ENCODE measurements at places on chromosomes 3 and 15.

DNA sequence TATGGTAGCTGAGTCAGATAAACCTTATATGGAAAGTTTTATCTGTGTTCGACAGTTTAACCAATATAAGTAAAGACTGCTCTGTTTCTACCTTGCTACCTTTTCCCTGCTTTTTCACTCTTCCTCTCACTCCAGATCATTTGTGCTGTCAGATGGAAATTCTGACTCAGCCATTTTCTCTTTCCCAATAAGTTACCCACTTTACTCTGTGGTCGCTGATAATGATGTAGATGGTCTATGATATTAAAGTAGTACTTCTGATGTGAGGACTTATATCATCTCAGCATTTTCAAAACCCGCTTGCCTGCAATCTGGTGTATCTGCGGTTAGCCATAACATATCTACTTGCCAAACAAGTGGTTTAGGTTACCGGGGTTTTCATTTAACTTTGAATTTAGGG is 15.0 kb upstream of the UTS2B start:
- no peak for DNase-seq

- DNase-seq: no peak
Observed at GRCh38 chr3:115381573-115381912, 234.5 kb upstream of the ZBTB20 start.

DNA sequence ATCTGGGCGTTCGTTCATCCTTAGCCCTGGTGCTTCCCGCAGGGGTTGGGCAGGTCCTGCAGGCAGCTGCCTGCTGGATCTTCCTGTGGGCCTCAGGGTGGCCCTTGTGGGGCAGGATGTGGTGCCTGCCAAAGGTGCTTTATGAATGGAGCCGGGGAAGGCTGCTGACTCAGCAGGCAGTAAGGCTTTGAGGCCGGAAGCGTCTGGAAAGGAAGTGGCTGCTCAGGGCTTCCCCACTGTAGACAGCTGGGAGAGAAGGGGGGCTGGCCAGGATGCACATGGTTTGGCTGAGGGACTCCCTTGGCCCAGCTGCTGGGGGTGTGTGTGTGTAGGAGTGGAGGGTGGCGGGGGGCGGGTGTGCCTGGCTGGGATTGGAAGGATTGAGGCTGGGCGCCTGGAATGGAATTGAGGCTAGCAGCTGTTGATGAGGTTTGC is 12.9 kb downstream of the CD276 start:
- no peak for DNase-seq

DNA sequence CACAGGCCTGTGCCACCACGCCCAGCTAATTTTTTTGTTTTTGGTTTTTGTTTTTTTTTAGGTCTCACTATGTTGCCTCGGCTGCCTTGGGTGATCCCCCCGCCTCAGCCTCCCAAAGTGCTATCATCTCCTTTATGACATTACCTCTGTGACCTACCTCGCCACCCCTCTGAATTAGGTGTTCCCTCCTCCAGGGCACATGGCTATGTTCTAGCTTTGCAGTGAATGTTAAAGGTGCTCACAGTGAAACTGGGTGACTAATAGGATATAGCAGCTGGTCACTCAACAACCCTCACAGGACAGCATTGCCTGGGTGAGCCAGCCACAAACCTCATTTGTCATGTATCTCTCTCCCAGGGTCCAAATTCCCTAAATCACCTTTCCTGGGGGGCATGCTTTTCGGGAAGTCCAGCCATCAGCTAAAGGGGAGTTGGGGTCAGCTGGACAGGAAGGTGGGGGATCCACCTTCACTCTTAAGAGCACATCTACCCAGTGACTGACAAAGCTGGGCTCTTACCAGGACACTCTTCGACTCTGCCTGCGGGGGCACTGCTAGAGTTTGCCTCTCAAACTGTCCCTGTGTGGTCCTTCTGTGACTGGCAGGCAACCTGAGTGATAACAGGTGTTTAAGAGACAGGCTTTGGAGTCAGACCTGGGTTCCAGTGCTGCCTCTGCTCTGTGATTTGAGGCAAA is 1.6 kb upstream of the TTLL3 start:
- no peak for DNase-seq

DNA sequence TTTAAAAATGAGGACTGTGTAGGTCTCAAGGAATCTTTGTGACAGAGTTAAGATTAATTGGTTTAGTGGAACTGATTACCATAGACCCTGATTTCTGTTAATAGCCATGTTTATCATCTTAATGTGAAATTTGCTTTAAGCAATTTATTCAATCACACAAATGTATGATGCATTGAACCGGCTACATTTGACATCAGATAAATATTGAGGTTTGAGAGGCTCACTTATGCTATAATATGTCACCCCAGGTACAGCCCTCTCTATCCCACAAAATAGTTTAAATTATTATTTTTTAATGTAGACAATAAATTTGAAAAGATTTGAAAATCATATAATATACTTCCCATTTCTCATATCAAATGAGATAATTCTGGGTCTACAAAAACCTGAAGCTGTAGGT is 413.3 kb downstream of the NAALADL2 start:
- DNase-seq: no peak

DNA sequence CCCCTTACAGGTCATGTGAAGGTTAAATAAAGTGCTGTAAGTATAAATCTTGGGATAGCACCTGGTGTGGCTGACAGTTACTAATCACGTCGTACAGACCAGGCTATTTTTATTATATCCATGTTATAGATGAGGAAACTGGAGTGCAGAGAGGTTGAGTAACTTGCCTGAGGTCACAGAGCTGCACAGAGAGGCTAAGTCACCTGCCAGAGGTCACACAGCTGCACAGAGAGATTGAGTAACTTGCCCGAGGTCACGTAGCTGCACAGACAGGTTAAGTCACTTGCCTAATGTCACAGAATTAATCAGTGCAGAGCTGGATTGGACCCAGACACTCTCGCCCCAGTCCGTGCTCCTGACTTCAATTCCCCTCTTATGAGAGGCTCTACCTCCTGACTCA is 171.5 kb downstream of the NUP210 start:
- no peak for DNase-seq

- no peak for DNase-seq
Observed at GRCh38 chr3:175326041-175326440, 466.9 kb downstream of the NAALADL2 start.

- DNase-seq: no peak
Observed at GRCh38 chr15:65660927-65661326, 39.2 kb downstream of the SLC24A1 start.

- no peak for DNase-seq
Observed at GRCh38 chr15:62063825-62064635, 2.7 kb upstream of the C2CD4A start.

DNA sequence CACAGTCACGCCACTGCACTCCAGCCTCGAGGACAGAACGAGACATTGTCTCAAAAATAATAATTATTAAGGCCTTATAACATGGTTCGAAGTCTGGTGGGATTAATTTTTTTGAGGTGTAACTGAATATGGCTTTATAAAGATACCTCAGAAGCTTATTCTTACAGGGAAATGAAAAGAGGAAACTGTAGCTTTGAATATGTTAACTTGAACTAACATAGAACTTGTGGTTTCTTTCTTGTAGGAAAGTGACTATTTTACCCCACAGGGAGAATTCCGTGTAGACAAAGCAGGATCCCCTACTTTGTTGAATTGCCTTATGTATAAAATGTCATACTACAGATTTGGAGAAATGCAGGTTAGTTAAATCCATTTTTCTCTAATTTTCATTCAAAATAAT is 96.3 kb downstream of the STT3B start:
- no peak for DNase-seq

- DNase-seq: no peak
Observed at GRCh38 chr3:16085884-16086608, 88.4 kb upstream of the GALNT15 start.

GRCh38 chr3:72187131-72187530 is 402.2 kb upstream of the PROK2 start:
- no peak for DNase-seq

GRCh38 chr3:30222441-30222840 is 384.0 kb upstream of the TGFBR2 start:
- DNase-seq: no peak

DNA sequence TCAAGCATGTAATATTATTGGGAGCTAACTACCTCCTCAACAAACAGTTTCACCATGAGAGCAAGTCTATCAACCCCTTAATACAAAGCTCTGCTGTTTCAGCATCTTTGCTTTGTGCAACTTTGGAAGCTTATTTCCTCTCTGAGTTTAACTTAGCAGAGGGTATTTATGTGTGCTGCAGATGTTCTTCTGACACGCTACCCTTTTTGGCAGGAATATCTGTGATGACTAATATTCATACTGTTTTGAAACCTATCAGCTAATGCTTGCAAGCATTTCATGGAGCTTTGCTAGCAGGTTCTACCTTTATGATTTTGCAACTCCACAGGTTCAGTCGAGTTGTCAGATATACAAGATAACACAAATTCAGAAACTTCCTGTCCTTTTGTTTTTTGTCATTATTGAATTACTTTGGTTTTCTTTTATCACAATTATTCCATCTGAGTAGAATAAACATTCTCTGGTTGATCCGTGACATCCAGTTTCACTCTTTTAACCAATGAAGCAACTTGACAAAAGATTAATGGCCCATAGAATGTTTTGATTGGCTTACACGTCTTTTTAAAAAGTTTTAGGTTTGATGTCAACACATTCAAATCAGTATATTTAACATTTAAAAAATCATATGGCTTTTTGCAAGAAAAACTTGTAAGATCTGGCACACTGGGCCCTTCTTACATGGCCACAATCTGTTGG is 1.7 kb upstream of the SLC9A9 start:
- no peak for DNase-seq

GRCh38 chr15:29122506-29122905 is 147.1 kb downstream of the NSMCE3 start:
- DNase-seq: no peak

DNA sequence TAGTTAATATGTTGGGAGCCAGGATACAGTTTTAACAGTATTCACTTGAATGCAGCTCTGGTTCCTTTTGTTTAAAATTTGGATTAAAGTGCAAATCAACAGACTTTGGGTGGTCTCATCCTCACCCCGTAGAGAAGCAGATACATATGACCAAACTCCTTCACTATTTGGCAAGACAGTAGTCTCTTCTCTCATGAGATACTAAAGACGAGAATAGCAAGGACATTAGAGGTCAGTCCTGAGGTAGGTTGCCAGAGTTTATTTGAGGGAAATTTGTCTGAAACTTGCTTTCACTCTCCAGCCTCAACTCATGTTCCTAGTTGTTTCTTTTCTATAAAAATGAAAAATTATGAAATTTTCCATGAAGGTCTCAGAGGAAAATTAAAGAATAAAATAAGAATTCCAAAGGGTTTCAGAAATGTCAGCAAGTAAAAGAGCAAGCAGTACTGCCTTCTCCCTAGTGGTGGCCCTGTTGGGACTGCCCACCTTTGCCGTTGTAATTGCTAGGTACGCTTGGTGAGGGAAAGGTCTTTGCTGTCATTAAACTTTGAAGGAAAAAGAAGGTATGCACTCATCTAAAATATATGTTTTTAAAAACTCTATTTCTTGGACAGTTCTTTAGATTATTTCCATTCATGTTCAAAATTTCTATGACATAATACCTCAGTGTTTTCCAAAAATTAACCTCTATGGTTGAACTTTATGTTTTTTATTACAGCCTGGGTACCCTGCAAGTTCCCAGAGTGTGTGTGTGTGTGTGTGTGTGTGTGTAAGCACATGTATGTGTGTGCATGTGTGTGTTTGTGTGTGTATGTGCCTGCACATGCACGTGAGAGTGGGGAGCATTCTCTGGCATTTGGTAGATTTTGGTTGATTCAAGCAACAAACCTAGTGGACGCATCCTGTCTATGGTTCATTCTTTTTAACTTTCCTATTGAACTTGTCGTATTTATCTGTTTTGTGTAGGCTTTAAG is 111.4 kb downstream of the CMSS1 start:
- no peak for DNase-seq

GRCh38 chr15:87354661-87355410 is 901.7 kb downstream of the NTRK3 start:
- DNase-seq: no peak

DNA sequence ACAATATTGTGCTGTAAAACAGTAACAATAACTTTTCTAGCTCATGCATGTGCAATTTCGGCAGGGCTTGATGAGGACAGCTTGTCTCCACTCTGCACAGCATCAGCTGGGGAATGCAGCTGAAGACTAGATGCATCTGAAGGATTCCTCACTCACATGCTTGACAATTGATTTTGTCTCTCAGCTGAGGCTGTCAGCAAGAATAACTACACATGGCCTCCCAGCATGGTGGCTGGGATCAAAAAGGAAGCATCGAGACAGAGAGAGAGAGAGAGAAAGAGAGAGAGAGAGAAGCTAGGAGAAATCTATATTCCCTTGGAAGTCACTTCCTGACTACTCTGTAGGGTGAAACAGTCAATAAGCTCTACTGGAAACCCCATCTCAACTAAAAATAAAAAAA is 487.1 kb downstream of the PLOD2 start:
- no peak for DNase-seq

DNA sequence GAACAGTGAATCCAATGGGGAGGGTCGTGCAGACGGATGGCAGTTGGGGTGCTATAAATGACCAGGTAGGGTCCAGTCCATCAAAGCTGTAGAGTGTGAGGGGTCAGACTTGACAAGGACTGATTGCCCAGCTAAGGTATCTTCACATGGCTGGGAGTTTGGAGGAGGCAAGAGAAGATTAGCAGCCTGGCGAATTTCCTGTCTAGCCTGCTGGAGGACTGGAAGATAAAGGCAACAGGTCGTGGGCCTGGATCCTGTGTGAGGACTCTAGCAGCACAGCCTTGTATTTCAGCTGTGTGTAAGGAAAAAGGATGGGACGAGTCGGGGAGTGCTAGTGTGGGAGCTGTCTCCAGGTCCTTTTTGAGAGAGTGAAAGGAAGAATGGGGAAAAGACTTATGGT is 17.6 kb downstream of the CCR5AS start:
- DNase-seq: no peak

DNA sequence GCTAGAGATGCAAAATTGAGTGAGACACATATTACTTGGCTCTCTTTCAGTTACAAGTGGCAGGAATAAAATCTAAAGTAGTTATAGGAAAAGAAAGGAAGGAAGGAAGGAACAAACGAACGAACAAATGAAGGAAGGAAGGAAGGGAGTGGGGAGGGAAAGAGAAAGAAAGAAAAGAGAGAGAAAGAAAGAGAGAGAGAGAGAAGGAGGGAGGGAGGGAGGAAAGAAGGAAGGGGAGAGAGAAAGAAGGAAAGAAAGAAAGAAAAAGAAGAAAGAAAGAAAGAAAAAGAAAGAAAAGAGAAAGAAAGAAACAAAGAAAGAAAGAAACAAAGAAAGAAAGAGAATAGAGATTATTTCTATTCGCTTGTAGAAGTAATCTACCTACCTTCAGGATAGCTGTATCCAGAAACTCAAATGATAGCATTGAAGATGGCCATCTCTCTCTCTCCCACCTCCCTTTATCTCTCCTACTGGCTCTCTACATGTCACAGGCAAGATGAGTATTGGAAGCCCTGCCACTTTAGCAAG is 229.7 kb upstream of the TLE3 start:
- no peak for DNase-seq

GRCh38 chr3:30470496-30470895 is 135.9 kb upstream of the TGFBR2 start:
- DNase-seq: no peak

- no peak for DNase-seq
Observed at GRCh38 chr3:194251891-194252560, 99.1 kb downstream of the CPN2 start.

Data from osteocyte (in vitro differentiated cells).